ENCODE measurements at places on chromosomes 5 and 9.

DNA sequence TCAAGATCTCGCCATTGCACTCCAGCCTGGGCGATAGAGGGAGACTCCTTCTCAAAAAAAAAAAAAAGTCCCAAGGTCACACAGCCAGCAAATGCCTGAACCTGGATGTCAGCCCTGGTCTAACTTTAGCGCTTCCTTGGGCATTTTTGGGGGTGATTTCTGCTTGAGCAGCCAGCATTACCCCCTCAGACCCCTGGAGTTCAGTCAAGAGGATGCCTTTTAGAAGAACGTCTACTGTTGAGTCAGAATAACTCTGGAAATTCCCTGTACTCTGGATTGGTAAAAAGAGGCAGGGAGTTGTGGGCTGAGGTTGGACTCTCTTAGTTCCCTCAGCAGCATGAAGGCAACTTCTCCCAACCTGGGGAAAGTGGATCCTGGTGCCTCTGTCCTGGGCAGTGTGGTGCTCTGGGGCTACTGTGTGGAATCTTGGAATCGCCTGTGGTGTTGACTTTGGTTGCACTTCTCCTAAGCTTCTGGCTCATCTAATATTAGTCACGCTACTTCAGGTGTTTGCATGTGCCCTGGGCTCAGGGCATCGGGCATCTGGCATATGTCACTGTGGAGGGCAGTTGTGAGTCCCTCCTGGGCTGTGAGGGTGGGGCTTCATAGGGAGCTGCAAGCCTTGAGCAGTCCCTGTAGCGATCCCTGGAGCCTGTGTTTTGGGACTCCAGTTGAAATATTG, 32.2 kb downstream of the STXBP1 start:
- DNase-seq = no peak

DNA sequence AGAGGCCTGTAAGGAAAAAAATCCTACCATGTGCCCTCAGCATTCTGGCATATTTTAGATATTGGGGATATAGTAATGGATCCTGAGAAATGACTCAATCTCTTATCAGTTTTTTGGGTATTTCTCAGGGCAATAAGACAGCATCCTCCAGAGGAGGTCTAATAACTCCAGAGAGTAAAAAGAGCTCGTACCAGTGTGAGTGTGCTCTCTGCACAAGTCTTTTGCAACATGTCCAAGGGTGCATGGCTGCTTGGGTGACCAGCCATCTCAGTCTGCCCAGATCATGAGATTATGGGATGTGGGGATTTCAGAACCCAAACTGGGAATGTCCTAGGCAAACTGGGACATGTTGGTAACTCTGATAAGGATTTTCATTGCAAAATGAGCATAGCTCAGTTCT, 15.3 kb downstream of the ASPN start:
- DNase-seq = no peak

GRCh38 chr5:177491429-177491945, 5.9 kb downstream of the PDLIM7 start:
- DNase-seq = no peak

DNA sequence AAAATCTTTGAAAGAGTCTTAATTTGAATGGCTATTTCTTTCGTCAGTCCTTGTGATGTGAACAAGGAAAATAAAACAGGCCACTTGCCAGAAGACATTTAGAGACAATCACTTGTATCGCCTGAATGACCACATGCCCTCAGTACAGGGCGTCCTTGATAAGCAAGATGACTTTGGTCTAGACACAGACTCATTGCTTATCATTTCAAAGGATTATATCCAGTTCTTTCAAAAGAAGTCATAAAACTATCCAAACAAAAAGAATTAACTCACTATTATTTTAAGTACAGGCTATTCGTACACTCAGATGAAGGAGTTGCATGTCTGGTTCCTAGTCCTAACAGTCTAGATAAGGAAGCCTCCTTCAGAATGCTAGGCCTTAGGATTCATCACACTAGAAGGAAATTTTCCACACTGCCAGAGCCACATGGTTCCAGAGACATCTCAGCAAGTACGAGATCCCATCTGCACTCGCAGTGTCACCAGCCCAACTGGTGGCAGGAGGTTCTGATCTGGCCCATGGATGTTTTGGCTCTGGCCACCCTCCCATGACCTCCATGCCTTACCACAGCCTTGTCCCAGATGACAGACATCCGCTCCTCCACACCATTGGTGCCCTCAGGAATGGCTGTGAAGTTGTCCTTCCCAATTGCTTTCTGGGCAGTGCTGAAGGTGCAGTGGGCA, 109.6 kb downstream of the DPYSL3 start:
- DNase-seq = no peak

- DNase-seq = no peak
Observed at GRCh38 chr5:61281686-61282085, 50.4 kb upstream of the ZSWIM6 start.

DNA sequence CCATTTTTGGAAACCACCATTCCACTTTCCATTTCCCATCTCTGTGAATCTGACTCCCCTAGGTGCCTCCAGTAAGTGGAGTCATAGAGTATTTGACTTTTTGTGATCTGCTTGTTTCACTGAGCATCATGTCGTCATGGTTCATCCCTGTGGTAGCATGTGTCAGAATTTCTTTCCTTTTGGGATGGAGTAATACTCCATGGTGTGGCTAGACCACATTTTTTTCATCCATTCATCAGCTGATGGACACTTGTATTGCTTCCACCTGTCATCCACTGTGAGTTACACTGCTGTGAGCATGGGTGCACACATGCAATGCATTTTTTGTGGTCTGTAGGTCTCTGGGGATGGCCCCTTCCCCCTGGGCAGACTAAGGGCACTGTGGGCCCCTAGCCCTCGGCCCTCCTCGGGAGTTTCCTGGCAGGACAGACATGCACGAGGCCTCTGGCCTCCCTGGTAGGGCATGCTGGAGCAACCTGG, 115.9 kb downstream of the GADD45G start:
- no peak for DNase-seq

DNA sequence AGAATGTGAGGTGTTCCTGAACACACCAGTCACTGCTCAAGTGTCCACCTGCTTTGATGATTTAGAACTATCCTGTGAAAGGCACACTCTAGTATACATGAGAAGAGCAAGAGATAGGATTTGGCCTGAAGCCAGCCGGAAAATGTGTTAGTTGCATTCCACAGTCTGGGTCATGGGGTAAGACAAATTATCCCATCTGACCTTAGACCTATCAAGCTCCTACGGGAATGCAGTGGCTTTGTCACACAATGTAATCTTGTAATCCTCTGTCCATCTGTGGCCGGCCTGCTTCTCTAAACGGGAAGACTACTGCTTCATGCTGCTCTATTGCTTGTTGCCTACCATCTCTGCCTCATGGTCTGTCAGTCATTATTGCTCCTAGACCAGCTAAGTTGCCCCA, 92.4 kb upstream of the PRRC1 start:
- no peak for DNase-seq

DNA sequence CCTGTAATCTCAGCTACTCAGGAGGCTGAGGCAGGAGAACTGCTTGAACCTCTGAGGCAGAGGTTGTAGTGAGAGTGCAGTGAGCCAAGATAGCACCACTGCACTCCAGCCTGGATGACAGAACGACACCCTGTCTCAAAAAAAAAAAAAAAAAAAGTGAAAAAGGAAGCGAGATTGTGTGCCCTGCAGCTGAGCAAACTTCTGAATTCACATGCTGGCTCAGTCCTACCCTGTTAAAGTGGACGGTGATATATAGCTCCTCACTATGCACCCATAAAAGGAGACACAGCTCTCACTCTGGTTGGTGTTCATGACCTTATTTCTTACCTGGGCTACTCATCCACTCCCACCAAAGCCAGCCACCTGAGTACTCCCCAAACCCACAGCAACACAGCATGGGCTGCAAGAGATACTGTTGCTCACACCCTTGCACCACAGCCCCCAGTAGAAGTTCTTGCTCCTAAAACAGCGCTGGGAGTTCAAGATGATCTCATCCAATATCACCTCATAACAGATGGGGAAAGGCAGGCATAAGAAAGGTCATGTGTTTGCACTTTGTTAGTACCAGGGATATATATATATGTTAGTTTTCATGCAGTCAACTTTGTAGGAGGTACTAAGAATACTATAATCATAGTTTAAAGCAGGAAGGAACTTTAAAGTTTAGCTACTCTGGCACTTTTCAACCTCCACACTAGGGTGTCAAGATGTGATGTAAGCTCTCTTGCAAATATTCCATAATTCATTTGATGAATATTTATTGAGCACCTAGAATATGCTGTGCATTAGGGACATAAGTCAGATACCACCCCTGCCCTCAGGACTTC, 4.0 kb downstream of the TTLL11 start:
- DNase-seq = no peak

- no peak for DNase-seq
Observed at GRCh38 chr5:90548069-90548593, 10.5 kb upstream of the ADGRV1 start.

DNA sequence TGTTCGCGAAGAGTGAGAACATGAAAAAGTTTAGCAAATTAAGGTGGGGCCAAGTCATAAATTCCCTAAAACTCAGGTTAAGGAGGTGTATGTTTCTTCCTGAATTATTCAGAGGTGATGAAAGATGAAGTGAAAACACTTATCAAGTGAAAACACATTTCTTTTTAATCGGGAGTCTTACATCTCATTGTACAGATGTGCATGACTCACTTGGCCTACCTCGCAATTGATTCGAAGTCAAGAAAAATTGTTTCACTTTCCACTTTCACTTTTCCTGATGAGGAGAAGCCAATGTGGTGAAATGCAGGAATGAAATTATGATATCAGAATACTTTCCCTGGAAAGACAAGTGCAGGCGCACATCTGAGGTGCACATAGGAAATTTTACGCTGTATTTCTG, 78.7 kb downstream of the SLC25A46 start:
- no peak for DNase-seq

GRCh38 chr9:27280860-27281259, 16.1 kb downstream of the EQTN start:
- DNase-seq = no peak

DNA sequence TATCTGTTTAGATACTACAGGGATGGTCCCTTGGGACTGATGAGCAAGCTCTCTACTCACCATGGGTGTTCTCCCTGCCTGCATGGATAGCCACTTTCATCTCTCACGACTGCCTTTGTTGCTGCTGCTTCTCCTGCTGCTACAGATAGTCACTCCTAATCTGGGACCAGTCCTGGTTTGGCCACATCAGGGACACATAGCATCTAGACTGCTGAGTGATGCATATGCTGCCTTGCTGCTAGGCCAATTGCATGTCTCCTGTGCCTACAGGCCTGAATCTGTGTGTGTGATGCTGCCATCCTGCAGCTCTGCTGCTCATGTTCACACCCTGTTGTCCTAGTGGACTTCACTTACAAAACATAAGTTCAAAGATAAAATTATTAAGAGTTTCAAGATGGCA, 297.1 kb downstream of the HCN1 start:
- no peak for DNase-seq

GRCh38 chr9:13974891-13975290, 339.1 kb downstream of the NFIB start:
- DNase-seq = no peak

DNA sequence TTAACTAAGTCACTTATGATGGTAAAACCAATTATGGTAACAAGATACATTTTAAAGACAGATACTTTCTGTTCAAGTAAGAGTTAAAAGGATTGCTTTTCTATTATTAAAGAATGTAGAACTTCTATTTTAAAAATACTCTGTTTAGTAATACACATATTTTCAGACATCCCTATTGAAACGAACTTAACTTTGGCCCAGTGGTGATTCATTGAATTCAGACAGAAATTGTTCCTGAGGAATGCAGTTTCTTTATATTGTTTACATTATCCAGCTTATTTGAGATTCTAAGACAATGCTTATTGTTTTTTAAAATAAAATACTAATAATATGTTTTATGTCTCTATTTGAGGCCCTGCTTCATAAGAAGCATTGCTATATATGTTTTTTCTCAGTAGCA, 816.4 kb downstream of the SEMA5A start:
- DNase-seq = no peak

GRCh38 chr5:61587125-61587524, 255.1 kb downstream of the ZSWIM6 start:
- DNase-seq = no peak

DNA sequence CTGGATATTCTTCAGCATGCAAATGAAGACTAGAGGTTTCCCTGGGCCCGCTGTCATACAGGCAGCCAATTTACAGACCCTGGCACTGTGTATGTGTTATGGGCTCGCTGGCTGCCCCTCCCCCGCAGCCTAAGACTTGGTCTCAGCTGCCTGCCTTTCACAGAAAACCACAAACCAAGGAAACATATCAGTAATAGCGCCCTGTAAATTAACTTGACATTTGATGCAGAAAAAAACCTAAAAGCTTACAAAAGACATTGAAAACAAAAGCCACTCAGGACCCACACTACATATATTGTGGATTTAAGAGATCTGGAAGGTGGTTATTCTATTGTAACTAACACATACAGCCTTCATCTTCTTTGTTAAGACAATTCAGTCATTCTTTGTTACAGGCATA, 287.0 kb upstream of the TMEM161B start:
- DNase-seq = no peak

- no peak for DNase-seq
Observed at GRCh38 chr5:159449925-159450324, 119.6 kb upstream of the IL12B start.

DNA sequence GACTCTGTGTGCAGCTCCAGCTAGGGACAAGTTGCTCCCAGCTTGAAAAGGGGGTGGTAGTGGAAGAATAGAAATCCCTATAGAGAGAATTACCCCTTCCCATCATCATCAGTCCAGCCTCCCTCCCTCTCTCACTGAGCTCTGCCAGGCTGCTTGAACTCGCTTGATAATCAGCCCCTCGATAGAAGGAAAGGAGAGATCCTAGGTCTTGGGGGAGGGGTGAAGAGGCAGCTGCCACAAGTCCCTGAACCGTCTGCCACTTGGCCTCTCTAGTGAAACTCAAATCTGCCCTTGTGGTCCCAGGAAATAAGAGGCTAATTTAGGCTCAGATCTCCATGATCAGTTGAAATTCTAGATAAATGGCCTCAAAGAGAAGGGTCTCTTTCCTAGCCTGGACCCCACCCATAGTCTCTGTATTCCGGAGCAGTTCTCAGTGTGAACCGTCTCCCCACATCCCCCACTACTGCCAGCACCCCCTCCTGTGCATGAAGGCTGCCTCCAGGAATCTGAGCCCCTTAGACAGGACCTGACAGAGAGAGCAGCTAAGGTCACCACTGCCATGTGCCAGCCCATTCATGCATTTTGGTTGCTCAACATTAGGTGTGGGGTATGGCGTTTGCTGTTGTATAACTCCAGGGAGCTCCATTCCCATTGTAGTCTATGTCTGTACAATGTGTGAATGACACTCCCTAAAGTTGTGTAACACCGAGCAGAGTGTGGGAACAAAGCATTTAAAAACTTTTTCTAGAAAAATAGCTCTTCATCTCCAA, 5.5 kb downstream of the DNAJB5 start:
- DNase-seq = no peak

GRCh38 chr9:135736272-135736978, 34.4 kb downstream of the KCNT1 start:
- DNase-seq = no peak

GRCh38 chr5:126445502-126446174, 22.4 kb downstream of the GRAMD2B start:
- no peak for DNase-seq
